ENCODE measurements at places on chromosomes 12 and 14. TPM values are rescaled to one million over a fixed set of nuclear protein-coding genes. Genes with fewer than 3 reads are reported as not detected.

DNA sequence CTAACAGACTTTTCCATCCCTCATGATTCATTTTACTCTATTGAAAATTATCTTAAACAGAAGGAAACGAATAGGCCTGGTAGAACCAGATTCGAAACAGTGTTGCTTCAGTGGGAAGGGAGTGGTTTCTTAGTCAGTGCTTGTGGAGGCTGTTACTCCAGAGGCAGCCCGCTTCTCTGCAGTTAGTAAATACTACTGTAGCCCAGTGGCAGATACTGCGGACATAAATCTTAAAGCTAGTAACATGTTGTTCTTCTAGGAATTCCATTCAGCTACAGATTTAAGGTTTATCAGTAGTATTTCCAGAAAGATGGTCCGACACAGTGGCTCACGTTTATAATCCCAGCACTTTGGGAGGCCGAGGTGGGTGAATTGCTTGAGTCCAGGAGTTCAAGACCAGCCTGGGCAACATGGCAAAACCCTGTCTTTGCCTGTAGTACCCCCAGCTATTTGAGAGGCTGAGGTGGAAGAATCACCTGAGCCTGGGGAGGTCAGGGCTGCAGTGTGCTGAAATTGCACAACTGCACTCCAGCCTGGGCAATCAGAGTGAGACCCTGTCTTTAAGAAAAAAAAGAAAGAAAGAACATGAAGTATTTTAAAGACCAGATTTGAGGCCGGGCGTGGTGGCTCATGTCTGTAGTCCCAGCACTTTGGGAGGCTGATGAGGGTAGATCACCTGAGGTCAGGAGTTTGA lies 45.9 kb downstream of the DIP2B start:
- no peak for ATAC-seq

DNA sequence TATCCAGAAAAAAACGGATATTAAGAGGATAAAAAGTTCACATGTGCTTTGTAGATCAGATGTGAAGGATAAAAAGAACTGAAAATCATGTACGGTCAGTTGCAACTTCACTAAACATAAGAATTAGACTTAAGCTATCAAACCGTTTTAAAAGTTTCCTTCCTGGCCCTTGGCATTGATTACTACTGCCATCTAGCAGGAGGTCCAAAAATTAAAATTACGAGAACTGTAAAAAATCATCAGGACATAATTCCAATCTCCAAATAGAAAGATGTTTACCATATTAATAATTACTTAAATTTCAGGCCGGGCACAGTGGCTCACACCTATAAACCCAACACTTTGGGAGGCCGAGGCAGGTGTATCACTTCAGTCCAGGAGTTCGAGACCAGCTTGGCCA lies 7.9 kb downstream of the WDR89 start:
- no peak for ATAC-seq

The ITGB7 gene
- total RNA-seq = 0.40 TPM

The TAS2R10 gene
- total RNA-seq = not detected

- ATAC-seq = no peak
Measured at GRCh38 chr12:92055877-92056276, 89.8 kb downstream of the BTG1 start.

DNA sequence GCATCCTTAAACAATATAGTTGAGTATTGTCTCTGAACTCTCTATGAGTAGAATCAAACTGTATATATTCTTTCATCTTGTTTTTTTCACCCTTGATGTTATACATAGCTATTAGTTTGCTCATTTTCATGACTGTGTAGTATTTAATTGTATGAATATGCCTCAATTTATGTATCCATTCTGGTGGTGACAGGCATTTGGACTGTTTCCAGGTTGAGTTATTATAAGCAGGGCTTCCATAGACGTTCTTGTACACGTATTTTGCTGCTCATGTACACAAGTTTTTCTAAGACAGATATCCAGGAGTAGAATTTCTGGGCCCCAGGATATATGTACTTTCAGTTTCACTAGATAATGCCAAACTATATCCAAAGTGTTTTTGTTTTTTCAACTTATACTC lies 211.4 kb downstream of the NTF3 start:
- no peak for ATAC-seq

The IFNG-AS1 gene
- total RNA-seq = not detected

The L3HYPDH gene
- total RNA-seq = 37.7 TPM

DNA sequence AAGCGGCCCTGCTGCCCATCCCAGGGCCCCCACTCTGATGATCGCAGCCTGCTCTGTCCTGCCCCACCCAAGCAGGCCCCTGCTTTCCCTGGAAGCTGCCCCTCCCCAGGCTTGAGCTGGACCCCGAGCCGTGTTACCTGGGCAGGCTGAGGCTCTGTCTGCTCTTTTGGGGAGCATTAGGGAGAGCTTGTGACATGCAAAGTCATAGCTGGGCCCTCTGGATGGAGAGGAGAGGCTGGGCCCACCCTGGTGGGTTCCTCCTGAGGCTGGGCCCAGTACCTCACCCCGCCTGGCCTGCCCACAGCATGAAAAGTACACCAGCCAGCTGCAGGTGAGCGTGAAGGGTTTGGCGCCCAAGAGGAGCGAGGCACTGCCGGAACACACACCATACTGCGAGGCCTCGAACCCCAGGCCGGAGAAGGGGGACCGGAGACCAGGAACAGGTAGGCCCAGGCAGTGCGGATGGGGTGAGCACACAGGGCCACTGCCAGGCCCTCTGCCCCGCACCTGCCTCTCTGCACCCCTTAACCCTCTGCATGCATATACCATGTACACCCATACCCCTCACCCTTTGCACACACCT lies 15.0 kb downstream of the CEP170B start:
- no peak for ATAC-seq

The P3H3 gene
- 28.3 TPM for total RNA-seq

The GPRC5A gene
- 2.9 TPM for total RNA-seq

- peak; percentile 30 for ATAC-seq
Measured at GRCh38 chr12:56591961-56592360, 38.2 kb downstream of the BAZ2A start.

The ACSS3 gene
- total RNA-seq = 6.8 TPM

The NFKBIA gene
- 392 TPM for total RNA-seq

DNA sequence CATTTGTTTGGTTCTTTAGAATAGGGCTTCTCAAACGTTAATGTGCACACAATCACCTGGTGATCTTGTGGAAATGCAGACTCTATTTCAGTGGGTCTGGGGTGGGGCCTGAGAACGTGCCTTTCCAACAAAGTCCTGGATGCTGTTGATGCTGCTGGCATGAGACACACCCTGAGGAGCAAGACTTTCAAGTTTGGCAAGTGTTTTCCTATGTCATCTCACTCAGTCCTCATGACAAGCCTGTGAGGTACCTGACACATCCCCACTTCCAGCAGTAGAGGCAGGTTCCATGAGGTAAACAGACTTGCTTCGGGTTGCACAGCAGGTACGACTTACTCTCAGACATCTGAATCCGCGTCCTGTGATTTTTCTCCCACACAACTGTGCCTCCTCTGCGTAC lies 147.1 kb downstream of the MYRFL start:
- ATAC-seq = no peak

The TTLL5 gene
- total RNA-seq = 24.0 TPM

- ATAC-seq = no peak
Measured at GRCh38 chr14:20606190-20606901, 15.2 kb upstream of the RNASE12 start.

GRCh38 chr12:974271-974862 lies 16.7 kb upstream of the ERC1 start:
- ATAC-seq = no peak

GRCh38 chr14:96086032-96086431 lies 46.9 kb downstream of the C14orf132 start:
- no peak for ATAC-seq

- ATAC-seq = no peak
Measured at GRCh38 chr12:71426300-71427047, 13.1 kb upstream of the LGR5 start.

The OTOGL gene
- total RNA-seq = 0.47 TPM

DNA sequence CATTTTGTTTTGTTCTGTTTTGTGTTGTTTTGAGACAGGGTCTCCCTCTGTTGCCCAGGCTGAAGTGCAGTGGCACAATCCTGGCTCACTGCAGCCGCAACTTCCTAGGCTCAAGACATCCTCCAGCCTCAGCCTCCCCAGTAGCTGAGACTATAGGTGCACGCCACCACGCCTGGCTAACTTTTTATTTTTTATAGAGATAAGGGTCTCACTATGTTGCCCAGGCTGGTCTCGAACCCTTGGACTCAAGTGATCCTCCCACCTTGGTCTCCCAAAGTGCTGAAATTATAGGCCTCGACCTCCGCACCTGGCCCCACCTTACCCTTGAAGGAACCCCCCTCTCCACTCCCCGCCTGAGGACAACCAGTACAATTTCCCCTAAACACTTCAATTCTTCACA lies 7.5 kb upstream of the IFT81 start:
- ATAC-seq = no peak

DNA sequence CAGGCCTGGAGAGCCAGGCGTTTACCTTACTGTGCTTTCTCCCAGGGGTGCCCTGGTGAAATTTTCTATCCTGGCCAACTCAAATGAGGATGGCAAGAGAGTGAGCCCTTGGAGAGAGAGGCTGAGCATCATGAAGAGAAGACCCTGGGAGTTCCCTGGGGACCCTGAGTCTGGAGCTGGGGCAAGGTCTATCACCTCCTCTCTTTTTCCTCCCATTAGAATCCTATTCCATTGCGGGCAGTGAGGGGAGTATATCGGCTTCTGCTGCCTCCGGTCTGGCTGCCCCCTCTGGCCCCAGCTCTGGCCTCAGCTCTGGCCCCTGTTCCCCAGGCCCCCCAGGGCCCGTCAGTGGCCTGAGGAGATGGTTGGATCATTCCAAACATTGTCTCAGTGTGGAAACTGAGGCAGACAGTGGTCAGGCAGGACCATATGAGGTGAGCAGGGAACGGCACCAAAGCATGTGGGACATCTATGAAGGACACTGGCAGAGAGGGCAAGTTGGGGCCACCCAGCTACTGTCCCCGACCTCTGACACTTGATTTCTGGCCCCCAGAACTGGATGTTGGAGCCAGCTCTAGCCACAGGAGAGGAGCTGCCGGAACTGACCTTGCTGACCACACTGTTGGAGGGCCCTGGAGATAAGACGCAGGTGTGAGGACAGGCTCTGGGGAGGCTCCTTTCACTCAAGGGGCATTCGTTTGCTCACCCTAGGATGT lies 1.6 kb downstream of the ARHGEF25 start:
- ATAC-seq = no peak

GRCh38 chr12:68447797-68448260 lies 115.7 kb upstream of the MDM1 start:
- ATAC-seq = no peak

DNA sequence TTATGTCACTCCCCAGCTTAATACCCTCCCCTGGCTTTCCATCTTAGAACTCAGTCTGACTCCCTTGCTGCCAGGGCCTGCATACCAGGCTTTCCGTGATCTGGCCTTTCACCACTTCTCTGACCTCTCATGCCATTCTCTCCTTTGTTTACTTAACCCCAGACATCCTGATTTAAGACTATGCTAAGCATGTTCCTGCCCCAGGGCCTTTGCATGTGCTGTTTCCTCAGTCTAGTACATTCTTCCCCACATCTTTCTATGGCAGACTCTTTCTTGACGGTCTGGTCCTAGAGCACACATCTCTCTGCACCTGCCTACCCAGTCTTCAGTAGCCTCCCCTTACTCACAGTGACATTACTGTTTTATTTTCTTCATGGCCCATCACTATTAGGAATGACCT lies 42.2 kb downstream of the PLXNC1 start:
- no peak for ATAC-seq

DNA sequence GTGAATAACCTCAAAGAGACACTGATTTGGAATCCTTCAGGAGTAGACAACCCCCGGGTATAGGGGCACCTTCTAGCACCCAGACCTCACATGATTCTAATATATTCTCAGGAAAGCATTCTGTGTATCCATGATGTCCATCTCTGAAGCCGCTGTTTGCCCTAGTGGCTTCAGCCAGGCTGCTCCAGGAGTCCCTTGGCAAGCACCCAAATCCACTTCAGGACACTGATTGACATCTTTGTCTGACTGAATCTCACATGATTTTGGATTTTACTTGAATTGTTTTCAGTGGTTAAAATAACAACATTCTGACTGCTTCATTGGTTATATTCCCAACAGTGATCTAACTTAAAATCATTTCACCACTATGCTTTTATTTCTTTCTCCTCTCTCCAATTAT lies 390.5 kb upstream of the CLEC14A start:
- no peak for ATAC-seq

The SDR9C7 gene
- not detected for total RNA-seq

DNA sequence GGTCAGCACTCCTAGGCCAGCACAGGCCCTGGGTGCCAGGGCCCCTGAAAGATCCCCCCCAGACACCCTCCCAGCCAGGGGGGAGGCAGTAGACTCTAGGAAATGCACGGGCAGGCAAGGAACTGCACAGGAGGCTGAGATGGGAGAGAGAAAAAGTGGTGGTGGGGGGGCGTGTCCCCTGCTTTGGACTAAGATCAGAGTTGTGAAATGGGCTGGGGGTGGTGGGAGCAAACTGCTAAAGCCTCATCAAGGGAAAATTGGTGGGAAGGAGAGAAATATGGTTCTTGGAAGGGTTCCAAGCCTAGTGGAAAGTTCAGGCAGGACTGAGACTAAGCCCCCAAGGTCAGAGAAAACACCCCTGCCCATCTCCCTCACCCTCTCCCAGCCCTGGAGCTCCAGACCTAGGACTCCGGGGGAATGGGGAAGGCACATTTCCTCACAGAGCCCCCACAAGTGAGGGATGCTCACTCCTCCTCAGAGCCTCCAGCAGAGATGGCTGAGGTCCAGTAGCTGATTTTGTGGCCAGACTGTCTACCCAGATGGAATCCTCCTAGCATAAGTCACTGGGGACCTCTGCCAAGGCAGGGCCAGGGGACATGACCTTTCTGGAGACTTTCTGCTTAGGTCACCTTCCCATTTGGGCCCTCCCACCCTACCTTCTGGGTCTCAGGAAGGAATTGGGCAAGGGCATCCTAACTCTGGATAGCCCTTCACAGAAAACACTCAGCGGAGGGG lies 29.8 kb downstream of the FIGNL2 start:
- ATAC-seq = no peak

DNA sequence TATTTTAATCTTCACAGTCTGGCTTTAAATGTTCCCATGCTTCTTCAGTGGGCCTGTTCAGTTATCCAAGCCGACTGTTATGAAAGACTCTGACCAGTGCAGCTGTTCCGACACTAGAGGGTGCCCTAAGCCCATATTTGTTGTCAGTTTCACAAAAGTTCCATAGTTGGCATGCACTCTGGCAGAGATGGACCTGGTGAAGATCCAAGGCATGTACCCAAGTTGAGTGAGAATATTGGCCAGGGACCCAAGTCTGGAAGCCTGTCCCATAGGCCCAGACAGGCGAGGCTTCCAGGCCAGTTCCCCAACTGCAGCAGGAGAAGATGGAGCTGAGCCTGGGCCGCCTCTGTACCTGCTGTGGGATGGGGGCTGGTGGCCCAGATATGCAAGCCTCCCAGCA lies 27.4 kb upstream of the GUCY2C start:
- ATAC-seq = peak; percentile 22

The TAS2R50 gene
- total RNA-seq = not detected

The MDGA2 gene
- not detected for total RNA-seq

The ADIPOR2 gene
- 30.8 TPM for total RNA-seq

The COQ10A gene
- total RNA-seq = 18.4 TPM

GRCh38 chr14:93160353-93160801 lies 24.3 kb downstream of the MOAP1 start:
- ATAC-seq = no peak

The MGAT4C gene
- 0.47 TPM for total RNA-seq

The PDE3A gene
- total RNA-seq = 114 TPM

The WDHD1 gene
- total RNA-seq = 0.47 TPM

All from gastroesophageal sphincter (tissue), 4 donors.